Suppressor macrophage treated with lipopolysaccharide for 4 hours (primary cell): ENCODE measurements at places on chromosomes 16 and 17.

DNA sequence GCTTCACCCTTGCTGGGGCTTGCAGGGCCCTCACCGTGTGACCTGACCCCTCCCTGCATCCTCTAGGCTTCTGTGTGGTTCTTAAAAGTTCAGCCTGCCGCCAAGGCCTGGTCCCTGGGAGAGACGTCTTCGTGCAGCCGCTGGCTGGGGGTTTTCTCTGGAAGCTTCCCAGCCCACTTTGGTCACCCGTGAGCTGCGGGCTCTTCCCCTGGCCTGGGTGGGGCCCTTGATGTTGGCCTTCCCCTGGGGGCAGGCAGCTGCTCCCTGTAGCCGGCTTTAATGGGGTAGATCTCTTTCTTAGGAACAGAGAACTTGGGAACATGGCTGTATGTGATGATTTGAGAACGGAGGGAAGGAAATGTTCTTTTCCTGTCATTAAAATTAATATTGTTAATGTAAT lies 32.7 kb downstream of the ZNF750 start:
- no peak for DNase-seq

GRCh38 chr17:80873307-80873951 lies 118.2 kb upstream of the CHMP6 start:
- peak; percentile 92 for DNase-seq

DNA sequence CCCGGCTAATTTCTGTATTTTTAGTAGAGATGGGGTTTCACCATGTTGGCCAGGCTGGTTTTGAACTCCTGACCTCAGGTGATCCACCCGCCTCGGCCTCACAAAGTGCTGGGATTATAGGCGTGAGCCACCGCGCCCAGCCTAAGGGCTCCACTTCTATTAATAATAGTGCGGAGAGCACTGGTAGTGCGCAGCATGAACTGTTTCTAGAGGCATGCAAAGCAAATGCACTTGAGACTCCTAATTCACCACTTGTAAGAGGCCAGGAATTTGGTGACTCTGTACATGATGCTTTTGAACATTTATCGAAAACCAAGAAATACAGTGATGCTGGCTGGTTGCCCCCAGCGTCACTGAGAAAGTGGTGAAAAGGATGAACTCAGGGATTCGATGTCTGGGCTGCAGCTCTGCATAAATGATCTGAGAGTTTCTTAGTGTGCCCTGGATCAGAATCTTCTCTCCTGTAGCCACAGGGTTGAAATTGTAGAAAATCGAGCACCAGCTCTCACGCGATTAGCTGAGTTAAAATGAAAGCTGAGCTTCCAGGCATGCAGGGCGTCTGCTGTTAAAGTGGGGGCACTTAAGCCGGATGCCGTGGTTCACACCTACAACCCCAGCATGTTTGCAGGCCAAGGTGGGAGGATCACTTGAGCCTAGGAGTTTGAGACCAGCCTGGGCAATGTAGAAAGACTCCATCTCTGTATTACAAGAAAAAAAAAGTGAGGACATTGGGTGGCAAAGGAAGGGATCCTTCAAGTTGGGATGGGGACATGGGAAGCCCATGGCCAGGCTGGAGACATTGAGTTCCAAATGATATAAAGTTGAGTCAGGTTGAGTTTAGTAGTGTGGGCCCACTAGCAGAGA lies 4.8 kb downstream of the RNF213 start:
- no peak for DNase-seq

- DNase-seq = peak; percentile 73
These were observed 12.7 kb downstream of the KRT12 start for GRCh38 chr17:40854175-40854814.

DNA sequence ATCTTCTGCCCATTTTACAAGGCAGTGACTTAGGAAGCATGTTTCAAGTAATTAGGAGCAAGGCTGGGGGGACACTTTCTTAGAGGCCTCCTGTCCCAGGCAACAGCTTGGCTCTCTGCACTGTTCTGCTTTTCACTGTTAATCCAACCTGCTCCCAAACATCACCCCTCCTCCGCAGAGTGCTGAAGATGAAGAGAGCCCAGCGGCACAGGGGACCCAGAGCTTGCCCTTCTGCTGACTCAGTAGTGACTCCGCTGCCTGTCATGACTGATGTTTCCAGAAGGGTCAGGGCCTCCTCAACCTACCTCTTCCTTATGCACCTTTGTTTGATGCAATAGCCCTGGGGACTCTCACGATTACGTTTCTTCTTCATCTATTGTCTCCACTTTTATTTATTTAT lies 38.9 kb upstream of the NDRG4 start:
- no peak for DNase-seq

GRCh38 chr17:34827008-34827407 lies 134.3 kb downstream of the CCT6B start:
- DNase-seq = no peak

DNA sequence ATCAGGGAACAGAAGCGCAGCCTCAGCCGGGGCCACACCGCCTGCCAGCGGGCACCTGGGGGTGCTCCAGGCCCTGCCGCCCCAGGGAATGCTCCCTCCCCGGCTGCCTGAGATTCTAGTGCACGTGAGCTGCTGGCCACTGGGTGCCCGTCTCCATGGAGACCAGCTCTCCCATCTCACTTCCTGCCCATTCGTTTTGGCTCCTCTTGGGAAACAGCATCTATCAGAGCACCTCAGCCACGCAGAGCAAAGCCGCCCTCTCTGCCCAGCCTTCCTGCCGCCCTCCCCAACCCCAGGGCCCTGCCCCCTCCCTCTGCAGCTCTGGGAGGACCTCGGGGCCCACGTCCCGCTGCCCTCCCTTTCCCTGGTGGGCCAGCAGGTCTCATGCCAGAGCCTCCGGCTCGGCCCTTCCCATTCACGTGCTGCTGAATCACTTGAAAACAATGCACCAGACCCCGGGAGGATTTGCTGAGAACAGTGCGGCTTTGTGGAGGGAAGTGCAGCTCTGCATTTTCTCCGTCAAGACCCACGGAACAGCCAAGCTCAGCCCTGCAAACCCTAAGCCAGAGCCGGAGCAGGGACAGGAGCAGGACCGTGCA lies 19.4 kb downstream of the CEP295NL start:
- peak; percentile 74 for DNase-seq

GRCh38 chr17:18156171-18156975 lies 27.3 kb upstream of the ALKBH5 start:
- DNase-seq = no peak

DNA sequence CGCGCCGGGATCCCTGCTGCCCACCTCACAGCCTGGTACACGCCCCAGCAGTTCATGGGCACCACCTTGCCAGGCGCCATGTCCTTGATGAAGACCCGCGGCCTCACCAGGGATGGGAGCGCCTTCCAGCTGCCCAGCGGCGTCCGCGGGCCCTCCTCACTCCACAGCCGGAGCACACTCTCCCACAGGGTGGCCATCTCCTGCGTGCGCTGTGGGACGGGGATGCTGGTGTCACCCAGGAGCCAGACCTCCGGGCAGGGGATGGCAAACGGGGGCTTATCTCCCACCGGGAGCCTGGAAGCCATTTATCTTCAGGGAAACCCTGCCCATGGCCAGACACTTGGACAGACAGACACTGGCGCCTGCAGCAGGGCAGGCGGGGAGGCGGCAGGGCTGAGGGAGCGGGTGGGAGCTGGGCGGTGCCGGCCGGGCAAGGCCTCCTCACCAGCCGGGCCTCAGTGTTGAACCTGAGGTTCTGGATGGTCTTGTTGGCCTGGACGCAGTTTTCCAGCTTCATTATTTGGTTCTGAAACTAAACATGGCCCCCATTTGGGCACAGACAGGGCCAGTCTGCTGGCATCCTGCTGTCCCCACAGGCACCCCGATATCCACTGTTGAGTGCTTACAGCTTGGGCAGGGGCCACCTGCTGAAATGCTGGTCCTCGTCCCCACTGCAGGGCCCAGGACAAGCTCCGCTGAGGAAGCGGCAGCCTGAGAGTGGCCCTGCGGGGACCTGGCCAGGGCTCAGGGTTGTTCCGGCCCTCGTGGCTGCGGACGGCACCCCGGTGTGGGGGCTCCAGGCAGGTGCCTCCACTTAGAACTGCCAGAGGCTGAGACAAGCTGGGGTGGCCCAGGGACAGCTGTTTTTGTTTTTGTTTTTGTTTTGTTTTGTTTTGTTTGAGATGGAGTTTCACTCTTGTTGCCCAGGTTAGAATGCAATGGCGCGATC lies 4.0 kb downstream of the PERCC1 start:
- DNase-seq = no peak

GRCh38 chr17:80294653-80295052 lies 34.0 kb downstream of the RNF213 start:
- DNase-seq = no peak

DNA sequence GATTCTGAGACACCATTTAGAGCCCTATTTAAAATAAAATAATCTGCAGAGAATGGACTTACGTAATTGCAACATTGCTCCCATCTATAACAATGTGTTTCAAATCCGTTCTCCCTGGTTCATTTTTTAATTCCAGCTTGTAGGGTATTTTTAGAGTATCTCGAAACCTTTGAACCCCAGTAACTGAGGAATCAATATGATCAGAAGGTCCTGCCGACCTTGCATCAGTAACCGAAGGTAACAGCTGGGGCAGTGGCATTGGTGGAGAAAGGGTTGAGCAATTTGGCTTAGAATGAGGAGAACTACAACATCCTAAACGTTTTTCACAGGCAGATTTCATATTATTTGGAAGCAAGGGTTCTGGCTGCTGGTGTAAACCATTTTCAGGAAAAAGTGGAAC lies 49.3 kb downstream of the N4BP1 start:
- no peak for DNase-seq

DNA sequence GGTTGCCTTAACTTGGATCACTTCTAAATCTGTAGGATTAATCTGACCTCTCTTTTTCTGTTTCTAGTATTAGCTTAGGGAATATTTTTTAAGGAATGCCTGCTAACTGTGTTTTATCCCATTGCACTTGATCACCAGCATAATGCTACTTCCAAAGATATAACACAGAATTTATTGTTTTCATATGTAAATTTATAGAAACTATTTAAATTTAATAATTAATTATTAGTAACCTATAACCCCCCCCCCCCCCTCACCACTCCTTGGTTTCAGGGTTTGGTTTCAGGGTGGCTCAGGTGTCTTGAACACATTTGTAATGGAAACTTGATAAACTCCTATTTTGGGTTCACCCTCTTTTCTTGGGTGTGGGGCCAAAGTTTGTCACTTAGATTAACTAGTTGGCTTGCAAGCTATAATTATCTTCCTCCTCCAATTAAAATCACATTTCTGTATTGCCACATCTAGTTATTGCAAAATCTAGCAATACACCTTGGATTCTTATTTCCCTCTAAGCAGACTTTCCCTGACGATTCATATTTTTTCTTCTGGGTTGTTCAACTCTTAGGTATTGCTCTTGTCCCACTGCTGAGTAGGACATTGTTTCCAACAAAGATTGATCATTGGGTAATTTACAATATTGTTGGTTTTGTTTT lies 18.3 kb downstream of the KRT12 start:
- no peak for DNase-seq

DNA sequence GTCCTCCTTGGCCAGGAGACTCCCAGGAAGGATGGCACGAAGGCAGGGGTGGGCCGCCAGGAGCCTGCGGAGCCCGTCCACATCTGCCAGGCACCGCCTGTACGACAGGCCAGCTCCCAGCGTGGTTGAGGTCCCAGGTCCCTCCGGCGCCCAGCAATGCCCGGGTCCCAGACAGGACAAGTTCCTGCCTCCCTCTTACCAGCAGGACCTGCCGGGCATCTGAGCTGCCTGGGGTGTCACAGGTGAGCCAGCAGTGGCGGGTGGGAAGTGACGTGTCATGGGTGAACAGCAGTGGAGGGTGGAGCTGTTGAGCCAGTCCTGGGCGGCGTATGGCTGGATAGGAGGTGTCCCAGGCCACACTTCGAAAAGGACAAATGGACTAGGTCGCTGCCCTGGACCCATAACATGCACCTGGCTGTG lies 15.7 kb upstream of the BAHCC1 start:
- no peak for DNase-seq

DNA sequence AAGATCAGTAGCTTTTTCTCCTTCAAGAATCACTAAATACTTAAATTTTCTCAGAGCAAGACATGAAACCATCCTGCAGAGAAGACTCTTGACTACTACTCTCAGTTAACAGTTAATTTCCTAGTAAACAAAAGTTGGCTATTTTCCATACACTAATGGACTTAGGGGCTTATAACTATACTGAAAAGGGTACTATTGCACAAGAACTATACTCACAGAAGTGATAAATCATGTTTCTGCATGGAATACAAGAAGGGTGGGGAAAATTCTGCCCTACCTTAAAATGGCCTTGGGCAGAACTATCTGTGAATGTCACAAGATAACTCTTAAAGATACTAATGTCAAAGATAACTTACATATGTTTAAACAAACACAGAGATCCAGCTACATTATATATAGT lies 12.5 kb downstream of the ZNF652 start:
- DNase-seq = no peak

GRCh38 chr17:17824119-17824782 lies 12.5 kb downstream of the SREBF1 start:
- DNase-seq = no peak

- DNase-seq = peak; percentile 92
These were observed 35.1 kb upstream of the CDRT4 start for GRCh38 chr17:15502369-15503112.

GRCh38 chr17:80952291-80952690 lies 39.4 kb upstream of the CHMP6 start:
- DNase-seq = no peak

- DNase-seq = peak; percentile 50
These were observed 901 bp upstream of the HEATR6 start for GRCh38 chr17:60079401-60080243.

DNA sequence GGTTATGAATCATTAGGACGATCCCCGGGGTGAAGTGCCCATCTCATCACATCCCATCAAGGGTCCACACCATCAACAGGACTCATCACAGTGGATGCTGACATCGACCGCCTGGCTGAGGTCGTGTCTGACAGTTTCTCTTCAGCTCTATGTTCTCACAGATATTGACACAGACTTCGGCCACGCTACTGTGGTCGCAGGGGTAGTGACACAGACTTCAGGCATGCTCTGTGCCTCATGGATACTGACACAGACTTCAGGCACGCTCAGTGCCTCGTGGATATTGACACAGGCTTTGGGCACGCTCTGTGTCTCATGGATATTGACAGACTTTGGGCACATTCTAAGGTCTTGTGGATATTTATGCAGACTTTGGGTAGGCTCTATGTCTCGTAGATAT lies 50.1 kb downstream of the KLHDC4 start:
- no peak for DNase-seq

GRCh38 chr16:58105631-58106030 lies 23.6 kb downstream of the CFAP20 start:
- no peak for DNase-seq
